ENCODE measurements at places on chromosomes 4 and X.

GRCh38 chr4:150010525-150011126 is 67.6 kb upstream of the DCLK2 start:
- DNase-seq: no peak

DNA sequence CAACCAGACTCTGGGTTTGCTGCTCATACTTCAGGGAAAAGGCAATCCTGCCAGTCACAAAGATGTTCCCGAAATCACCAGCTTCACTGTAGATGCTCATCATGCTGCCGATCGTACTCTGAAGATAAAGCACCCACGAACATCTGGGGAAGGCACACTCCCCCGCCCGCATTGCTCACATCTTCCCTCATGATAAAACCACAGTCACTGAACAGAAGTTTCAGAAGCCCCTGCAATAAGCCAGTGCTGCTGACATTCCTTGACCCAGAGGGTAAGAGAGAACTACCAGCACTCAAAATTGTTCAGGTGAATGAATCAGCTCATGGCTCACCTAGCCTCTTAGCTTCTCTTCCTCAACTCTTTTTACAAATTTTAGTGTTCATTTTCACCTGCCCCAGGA is 43.1 kb downstream of the SRPX2 start:
- no peak for DNase-seq

DNA sequence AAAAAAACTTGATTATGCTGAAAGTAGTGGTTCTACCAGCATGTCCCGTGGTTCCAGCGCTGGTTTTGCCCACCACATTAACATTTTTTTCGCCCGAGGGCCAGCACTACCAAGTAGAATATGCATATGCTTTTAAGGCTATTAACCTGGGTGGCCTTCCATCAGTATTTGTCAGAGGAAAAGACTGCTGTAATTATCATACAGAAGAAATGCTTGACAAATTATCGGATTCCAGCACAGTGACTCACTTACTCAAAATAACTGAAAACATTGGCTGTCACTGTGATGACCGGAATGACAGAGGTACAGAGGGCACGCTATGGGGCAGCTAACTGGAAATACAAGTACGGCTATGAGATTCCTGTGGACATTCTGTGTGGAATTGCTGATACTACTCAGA is 34.6 kb downstream of the PRPS2 start:
- DNase-seq: no peak

- DNase-seq: no peak
These were observed 12.2 kb upstream of the GJB1 start for GRCh38 chrX:71210816-71211215.

DNA sequence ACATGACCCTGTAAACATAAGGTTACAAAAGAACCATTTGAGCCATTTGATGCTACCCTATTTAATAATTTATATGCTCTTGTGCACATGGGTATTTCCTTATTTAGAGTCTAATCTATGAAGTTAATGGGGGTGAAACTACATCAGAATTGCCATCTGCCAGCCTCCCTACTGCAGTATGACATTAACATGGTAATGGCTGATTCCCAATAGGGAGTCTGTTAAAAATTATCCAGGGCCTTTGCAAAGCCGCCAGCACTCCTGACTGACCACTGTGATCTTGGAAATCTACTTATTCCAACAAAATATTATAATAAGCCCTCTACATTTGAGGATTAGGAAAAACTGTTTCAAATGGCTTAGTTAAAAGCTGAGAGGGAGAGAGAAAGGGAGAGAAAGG is 153.7 kb downstream of the CLCN4 start:
- no peak for DNase-seq

GRCh38 chrX:9862525-9862924 is 76.3 kb downstream of the SHROOM2 start:
- DNase-seq: no peak

- no peak for DNase-seq
These were observed 30.6 kb downstream of the HSD17B11 start for GRCh38 chr4:87360338-87360935.

GRCh38 chr4:183967266-183967665 is 62.2 kb downstream of the STOX2 start:
- no peak for DNase-seq

DNA sequence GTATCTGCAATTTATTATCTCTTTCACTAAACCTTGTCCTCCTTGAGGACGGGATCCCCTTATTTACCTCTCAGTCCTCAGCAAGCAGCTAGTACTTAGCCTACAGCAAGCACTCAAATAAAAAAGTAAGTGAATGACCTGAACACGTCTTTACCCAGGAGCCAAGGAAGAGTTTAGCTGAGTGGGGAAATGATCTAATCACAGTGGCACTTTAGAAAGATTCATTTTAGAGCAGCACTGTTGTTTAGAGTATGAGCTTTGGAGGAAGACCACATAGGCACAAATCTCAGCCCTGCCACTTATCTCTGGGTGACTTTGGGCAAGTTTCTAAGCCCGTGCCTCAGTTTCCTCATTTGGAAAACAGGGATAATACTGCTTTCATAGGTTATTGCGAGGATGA is 2.7 kb downstream of the FAM120C start:
- DNase-seq: no peak

DNA sequence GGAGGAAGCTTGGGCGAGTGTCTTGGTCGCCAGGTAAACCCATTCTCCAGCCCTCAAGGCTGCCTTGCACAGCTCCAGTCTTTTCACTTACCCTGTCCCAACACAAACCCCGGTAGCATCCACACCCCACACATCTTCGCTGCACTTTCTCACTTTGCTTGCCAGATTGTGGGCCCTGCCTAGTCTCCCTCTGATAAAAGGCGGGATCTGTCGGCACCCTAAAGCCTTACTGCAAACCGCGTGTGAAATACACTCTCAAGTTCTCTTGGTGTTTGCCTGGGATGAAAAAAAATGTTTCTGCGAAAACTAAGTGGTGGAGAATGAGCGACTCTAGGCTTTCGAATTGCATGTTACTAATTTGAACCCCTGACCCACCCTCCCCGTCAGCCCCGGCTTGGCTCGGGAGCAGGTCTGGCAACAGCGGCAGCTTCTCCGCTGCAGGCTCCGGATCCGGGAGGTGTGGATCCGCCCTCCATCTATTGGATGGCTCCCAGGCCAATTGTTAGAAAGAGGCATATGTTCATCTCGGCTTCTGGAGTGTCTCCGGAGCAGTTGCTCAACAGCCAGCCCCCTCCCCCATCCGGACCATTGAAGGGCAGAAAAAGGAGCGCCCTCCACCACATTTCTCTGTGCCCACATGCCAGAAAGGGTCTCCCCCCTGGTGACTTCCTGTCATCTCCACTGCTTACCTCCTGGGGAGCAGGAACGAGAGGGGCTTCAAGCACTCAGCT is 3.0 kb upstream of the CITED1 start:
- no peak for DNase-seq

DNA sequence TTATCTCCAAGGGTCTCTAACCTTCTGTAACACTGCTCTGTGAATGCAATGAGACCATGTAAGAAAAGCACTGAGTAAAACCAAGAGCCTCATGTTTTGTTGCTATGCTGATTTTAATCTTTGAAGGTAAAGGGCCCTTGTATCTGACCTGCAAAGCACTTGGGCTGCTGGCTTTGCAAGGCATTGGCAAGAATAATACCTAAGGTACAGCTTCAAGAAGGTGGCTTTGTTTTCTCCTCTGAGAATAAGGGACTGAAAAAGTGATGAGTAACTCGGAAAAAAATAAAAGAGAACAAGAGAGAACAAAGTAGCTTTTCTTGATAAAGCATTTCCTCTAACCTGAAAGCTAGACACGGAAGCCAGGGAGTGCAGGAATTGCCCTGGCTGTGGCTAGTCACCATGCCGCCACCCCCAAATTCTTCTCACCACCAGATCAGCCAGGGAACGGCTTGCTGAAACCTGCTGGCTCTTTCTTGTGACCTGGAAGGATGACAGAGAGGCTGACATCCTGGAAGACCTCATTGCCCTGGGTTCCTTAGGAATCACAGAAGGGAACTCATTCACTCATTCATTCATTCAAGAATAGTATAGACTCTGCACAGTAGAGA is 41.8 kb upstream of the HS3ST1 start:
- DNase-seq: no peak

GRCh38 chr4:156749426-156750403 is 221.9 kb downstream of the PDGFC start:
- no peak for DNase-seq

DNA sequence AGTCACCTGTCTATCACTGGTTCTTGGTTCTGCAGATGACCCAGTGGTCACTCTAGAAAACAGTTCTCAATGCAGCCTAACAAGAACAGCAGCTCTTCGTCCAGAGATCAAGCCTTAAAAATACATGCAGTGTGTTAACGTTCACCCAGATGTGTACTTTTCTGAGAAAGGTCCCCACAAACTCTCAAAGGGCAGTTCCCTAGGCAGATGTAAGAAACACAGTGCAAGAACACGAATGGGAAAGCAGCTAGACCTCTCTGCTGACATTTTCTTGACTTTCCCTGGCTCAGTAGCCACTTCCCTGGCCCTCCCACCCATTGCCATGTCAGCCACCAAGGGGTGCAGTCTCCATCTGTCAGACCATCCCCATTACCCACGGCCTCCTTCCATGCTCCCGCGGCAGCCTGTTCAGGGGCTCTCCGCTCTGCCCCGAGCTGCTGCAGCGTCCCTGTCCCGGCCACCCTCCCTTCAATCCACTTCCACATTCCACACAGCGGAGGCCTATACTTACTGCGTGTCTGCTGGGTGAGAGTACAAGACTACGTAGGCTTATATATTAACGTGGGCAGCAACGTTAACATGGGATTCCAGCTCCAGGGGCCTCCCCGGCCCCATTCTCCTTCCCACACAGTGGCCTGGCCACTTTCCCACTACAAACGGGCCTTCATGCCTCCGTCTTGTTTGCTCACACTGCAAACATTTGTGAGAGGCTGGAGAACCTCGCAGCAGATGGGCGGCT is 34.3 kb downstream of the IRF2 start:
- DNase-seq: no peak

GRCh38 chrX:23737413-23737812 is 5.7 kb downstream of the ACOT9 start:
- no peak for DNase-seq

GRCh38 chr4:6474053-6474568 is 1.7 kb upstream of the PPP2R2C start:
- DNase-seq: no peak

GRCh38 chrX:31038575-31039326 is 33.1 kb downstream of the FTHL17 start:
- DNase-seq: no peak

DNA sequence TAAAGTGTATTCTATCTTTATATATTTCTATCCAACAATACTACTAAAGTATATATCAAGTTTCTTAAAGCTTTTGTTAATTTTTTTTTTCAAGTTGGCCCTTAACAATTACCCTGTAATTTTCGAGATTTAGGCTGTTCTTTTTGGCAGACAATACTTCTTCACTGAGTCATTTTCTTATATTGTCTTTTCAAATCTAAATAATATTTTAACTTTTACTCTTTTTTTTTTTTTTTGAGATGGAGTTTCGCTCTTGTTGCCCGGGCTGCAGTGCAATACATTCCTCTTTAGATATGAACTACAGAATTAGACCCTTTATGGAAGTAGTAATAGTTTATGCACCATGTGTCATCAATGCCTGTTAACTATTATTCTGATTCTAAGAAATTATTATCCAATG is 120.7 kb downstream of the GLRA3 start:
- DNase-seq: no peak

DNA sequence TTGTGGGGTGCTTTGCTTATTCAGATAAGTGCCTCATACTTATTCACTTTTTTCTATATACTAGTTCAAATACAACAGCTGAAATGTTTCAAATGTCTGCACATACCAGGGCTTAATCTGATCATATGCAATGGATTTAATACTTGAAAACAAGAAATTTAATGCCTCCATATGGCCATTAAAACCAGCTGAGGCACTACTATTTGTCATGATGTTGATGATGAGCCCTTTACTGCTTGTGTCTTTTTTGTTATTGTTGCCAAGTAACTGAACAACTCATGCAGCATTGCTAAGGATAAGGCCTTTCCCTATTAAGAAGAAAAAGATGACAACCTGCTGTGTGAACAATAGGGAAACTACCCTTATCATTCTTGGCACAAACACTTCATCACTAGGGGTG is 52.5 kb downstream of the MAGEB10 start:
- no peak for DNase-seq

GRCh38 chrX:143634663-143635455 is 1.0 kb downstream of the SLITRK4 start:
- no peak for DNase-seq

GRCh38 chrX:15721911-15722310 is 16.2 kb upstream of the CA5B start:
- DNase-seq: no peak

- no peak for DNase-seq
These were observed 9.9 kb upstream of the PI4K2B start for GRCh38 chr4:25223802-25224375.

- DNase-seq: no peak
These were observed 1056.7 kb downstream of the STIM2 start for GRCh38 chr4:27917381-27917780.

DNA sequence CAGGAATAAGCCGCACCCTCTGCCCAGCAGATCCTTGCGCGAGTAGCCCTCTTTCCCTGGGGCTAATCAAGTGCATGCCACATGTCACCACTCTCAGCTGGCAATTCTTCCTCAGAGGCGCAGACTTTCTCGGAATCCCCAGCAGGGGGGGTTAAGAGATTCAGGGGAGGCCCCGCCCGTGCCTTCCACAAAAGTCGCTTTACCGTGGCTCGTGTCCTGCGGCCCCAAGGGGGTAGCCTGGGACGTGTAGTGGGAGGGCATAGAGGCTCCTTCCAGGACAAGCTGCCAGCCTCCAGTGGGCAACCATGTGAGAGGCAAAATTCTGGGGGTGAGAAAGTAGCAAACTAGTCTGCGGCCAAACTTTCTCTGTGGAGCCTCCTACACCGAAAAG is 652 bp downstream of the SRPX start:
- no peak for DNase-seq

DNA sequence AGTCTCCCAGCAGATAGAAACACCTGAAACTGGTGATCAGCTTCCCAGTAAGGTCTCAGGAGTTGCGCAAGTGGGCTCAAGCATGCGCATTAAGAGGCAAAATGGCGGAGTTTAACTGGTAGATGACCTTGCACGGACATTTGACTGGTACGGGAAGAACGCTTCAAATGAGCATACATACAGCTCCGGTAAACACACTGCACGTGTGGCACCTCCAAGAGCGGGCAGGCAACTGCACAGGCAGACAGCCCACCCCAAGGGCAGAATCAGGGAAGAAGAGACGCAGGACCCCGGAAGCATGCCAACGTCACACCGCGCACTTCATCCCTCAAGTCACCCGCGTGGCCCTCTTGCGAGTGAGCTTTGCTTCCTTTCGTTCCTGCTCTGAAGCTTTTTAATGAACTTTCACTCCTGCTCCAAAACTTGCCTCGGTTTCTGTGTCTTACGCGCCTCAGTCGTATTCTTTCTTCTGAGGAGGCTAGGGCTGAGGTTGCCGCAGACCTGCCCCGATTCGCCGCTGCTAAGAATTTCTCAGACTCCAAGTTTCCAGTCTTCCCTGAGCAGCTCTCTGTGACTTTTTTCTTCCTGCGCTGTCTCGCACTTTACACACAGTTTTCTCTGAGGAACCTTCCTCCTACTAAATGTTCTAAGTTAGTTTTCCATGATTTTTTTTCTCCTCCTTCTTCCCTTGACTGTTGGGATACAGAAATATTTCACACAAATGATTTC is 180.7 kb upstream of the ZFP42 start:
- no peak for DNase-seq

- no peak for DNase-seq
These were observed 90.9 kb downstream of the NAT8L start for GRCh38 chr4:2150076-2150475.

GRCh38 chrX:20265221-20265725 is 1.4 kb downstream of the RPS6KA3 start:
- DNase-seq: no peak

- no peak for DNase-seq
These were observed 36.3 kb downstream of the MGARP start for GRCh38 chr4:139243448-139244365.

Measured in right renal cortex interstitium (tissue), 3 donors.